Esophagus squamous epithelium (tissue), 5 donors: ENCODE measurements at places on chromosomes 7 and 10.

GRCh38 chr10:30991647-30992011, 40.0 kb downstream of the ZNF438 start:
- DNase-seq = no peak

DNA sequence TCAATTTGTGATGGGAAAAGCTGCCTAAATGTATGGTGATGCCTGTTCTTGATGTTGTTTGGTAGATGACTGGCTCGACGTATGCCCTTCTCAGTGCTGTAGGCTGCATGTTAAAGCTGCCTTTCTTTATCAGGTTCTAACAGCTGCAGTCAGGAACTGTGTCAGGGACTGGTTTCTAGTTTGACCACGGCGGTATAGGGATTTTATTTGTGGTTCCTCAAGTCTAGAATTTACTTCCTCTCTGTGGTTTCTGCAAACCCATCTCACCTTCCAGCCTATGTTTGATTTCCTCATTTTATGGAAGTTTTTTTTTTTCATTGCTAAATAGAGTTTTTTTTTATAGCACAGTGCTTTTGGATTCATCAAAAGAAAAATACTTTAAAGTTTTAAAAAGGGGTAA, 26.5 kb downstream of the LMTK2 start:
- no peak for DNase-seq

- no peak for DNase-seq
Measured at GRCh38 chr10:11176746-11177145, 159.1 kb downstream of the CELF2 start.

DNA sequence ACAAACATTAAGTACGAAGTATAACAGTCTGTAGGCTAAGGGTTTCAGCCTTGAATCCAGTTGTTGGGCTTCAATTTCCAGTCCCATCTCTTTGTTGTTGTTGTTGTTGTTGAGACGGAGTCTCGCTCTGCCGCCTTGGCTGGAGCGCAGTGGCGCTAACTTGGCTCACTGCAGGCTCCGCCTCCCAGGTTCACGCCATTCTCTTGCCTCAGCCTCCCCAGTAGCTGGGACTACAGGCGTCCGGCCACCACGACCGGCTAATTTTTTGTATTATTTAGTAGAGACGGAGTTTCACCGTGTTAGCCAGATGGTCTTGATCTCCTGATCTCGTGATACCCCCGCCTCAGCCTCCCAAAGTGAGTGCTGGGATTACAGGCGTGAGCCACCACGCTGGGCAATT, 464.9 kb downstream of the ANKRD7 start:
- DNase-seq = no peak

DNA sequence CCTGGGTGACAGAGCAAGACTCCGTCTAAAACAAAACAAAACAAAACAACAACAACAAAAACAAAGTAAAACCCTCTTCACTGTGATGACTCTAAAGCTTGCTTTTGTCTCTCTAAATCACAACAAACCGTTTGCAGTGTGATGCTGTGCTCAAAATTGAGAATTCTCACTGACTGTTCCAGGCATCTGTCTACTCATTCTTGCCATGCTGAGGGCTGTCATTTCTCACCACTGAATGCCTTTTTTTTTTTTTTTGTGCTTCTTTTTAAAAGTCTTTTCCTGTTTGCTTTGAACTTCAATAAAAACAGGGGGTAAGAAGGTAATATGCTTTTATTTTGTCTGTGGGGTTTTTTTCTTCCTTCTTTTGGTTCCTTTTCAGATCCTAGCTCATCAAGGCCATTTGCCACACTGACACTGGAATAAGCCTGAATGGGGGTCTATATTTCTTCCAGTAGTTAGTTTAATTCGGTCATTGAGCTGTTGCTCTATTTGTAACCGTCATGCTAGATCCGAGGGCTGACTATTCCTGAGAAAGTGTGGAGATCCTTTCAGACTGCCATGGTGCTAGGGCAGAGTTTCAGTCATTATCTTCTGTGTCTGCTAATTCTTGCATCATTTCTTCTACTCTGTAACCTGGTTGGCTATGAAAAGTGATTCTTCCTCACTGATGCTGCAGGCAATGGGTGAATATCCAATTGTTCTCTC, 10.6 kb downstream of the FAS start:
- no peak for DNase-seq

DNA sequence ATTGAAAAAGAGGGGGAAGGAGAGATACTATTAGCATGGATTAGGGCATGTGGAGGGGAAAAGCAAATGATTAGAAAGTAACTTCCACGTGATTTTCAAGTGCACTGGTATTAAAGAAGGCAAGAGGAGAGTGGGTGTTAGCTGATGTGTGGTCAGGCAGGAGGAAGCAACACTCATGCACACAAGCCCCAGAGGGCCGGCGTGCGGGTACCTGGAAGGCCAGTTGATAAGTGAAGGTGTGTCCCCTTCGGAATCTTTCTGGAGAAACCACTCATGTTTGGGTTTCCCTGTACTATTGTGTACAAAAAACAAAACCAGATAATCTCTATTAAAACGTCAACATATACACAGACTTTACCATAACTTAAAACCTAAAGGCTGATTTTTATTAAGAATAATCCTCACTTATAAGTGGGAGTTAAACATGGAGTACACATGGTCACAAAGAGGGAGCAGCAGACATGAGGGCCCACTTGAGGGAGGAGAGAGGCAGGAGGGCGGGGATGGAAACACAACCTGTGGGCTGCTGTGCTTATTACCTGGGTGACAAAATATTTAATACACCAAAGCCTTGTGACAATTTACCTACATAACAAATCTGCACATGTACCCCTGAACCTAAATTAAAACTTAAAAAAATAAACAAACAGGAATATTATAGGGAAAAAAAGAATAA, 98.9 kb downstream of the SVIL start:
- no peak for DNase-seq

- DNase-seq = no peak
Measured at GRCh38 chr7:129828989-129829736, 123.6 kb downstream of the UBE2H start.

DNA sequence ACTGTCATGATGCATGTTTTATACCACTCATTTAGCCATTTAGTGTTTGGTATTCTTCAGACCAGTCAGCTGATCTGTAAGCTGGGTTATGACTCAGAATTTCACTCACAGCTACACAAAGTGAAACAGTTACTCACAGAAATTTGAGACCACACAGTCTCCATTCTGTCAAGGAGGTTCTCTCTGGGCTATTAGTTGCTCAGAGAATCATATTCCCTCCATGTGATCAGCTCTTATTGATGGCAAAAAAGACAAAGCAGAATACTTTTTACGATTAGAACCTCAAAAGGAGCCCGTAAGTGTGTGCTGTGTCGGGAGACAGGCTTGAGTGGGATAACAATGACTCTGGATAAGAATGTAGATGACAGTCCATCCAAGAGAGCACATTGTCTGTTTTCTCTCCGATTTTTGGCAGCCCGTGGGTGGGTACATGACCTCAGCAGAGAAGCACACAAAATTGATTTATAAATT, 277.6 kb upstream of the SORCS1 start:
- DNase-seq = no peak

- no peak for DNase-seq
Measured at GRCh38 chr7:151191544-151191943, 4.5 kb upstream of the ASB10 start.

- DNase-seq = no peak
Measured at GRCh38 chr7:107934991-107935770, 44.2 kb downstream of the DLD start.

- no peak for DNase-seq
Measured at GRCh38 chr7:106047184-106047583, 64.9 kb downstream of the SYPL1 start.

- DNase-seq = no peak
Measured at GRCh38 chr7:80833289-80834268, 85.3 kb downstream of the SEMA3C start.

- no peak for DNase-seq
Measured at GRCh38 chr7:150992833-150993302, 2.1 kb downstream of the NOS3 start.

- no peak for DNase-seq
Measured at GRCh38 chr7:138670594-138670993, 30.6 kb downstream of the SVOPL start.

- no peak for DNase-seq
Measured at GRCh38 chr7:81657551-81657950, 112.3 kb downstream of the HGF start.

DNA sequence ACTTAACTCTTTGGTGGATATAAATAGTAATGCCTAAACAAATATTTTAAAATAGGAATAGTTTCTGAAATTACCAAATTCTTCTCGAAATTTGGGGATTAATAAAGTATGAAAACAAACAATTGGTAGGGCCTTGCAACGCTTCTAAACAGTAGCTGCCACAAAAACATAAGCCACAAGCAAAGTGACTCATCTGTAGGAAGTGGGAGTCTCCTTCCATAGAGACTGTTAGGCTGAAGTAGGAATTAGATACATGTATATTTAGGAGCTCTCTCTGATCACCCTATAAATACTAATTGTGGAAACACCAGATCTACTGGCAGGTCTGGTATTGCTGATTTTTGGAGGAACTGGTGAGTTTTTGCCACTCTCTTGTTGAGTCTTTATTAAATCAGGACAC, 5.7 kb upstream of the LMOD2 start:
- DNase-seq = no peak

- no peak for DNase-seq
Measured at GRCh38 chr10:75508239-75508813, 76.9 kb downstream of the LRMDA start.

DNA sequence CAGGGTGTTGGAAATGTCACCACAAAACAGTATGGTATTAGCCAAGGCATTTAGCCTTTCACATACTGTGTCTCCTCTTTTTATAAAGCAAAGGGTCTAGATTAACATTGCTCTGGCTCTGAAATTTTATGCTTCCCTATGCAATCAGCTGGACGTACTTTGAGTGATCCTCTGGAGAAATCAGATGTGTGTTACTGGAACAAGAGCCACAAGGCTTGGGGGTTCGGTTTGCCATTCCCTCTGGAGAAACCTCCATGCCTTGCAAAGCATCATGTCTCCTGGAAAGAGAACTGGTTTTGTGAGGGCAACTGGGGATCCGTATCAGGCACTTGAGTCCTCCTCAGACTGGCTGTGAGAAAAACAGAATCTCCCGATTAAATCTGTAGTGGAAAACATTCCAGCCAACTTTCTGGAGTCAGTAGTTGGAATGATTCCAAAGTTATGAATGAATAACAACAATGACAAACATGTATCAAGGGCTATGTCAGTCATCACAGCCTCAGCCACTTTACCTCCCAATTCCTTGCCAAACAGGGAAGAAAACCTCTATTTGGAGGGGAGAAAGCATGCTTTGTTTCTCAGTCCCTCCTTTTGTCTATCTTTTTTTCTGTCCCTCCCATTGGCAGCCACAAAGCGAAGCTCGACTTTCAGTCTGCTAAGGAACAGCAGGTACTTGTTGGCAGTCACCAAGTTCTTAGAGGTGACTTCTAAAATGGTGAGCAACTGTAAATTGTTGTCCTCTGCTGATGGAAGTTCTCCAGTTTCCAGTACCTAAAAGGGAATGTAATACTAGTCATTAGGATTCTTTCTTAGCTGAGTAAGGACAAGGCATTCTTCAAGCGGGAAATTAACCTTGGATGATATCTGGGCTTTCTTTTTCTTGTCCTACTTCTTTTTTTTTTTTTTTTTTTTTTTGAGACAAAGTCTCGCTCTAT, 864.8 kb upstream of the AUTS2 start:
- no peak for DNase-seq

GRCh38 chr7:137078781-137079180, 210.3 kb downstream of the CHRM2 start:
- DNase-seq = no peak

DNA sequence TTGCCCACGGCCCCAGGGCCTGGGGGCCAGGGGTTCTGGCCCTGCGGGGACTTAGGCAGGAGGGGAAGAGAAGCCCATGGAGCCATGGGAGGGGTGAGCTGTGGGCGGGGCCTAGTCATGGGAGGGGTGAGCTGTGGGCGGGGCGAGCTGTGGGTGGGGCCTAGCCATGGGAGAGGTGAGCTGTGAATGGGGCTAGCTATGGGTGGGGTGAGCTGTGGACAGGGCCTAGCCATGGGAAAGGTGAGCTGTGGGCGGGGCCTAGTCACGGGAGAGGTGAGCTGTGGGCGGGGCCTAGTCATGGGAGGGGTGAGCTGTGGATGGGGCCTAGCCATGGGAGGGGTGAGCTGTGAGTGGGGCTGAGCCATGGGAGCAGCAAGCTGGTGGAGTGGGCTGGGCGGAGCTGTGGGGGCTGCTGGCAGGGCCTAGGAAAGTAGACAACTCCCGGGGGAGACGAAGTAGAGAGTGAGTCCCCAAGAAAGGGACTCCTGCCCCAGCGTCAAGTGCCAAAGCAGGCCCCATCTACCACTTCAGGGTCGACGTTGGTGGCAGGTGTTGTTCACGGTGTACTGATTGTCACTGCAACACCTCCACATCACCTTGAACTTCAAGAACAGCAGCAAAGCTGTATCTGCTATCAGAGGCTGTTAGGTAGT, 19.2 kb upstream of the TTYH3 start:
- DNase-seq = no peak

DNA sequence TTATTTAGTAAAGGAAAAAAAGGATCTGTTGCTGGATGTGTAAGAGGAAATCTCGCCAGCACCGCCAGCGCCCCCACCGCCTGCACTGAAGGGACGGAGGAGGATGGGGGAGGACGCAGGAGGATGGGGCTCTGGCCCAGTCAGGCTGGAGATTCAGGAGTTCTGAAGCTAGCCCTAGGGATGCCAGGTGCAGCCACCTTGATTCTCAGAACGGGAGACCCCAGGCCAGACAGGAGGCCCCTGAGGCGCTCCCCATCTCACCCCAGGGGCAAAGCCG, 1.3 kb downstream of the CAMK2B start:
- no peak for DNase-seq

- DNase-seq = no peak
Measured at GRCh38 chr10:86868353-86868752, 89.1 kb downstream of the MMRN2 start.

- no peak for DNase-seq
Measured at GRCh38 chr10:78765726-78766335, 302.9 kb upstream of the ZMIZ1 start.

DNA sequence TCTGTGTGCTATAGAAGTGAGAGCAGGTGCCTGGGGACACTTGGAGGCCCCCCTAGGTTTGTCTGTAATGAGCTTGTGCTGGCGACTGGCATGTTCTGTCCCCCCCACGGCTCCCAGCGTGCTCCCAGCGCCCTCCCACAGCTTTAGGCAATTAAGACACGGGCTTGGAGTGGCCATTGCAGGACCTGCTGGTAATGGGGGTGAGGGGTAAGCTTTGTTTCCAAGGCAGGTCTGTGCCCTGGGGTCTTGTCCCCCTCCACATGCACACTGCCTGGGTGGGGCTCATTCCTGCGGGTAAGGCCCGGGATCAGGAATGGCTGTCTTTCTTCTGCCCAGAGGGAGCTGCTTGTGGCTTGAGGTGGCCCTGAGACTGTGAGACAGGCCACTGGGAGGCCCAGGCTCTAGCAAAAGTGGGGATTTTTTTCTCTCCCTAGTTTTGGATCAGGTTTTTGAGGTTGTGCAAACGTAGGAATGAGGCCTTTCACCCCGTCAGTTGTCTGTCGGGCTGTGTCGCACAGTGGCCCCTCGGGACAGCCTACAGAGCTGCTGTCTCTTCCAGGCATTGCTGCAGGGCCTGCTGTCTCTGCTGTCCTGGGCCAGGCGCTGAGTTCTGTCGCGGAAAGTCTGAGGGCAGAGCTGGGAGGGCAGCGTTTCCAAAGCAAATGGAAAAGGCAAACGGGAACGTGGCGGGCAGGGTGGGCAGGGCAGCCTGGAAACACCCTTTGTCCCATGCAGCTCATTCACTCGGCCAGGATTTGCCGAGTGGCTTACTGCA, 107.4 kb downstream of the LHPP start:
- no peak for DNase-seq

GRCh38 chr7:101856473-101857357, 39.3 kb downstream of the CUX1 start:
- DNase-seq = peak; percentile 69

GRCh38 chr7:45390180-45390579, 184.0 kb upstream of the ADCY1 start:
- DNase-seq = no peak
